ENCODE measurements at places on chromosomes 12 and 14.

DNA sequence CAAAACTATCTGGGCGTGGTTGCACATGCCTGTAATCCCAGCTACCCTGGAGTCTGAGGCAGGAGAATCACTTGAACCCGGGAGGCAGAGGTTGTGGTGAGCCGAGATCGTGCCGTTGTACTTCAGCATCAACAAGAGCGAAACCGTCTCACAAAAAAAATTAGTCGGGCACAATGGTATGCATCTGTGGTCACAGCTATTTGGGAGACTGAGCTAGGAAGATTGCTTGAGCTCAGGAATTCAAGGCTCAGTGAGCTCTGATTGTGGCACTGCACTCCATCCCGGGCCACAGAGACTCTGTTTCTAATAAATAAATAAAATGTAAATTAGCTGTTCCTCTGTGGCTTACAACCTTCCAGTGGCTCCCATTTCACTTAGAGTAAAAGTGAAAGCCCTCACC lies 28.0 kb downstream of the RCOR1 start:
- no peak for DNase-seq

DNA sequence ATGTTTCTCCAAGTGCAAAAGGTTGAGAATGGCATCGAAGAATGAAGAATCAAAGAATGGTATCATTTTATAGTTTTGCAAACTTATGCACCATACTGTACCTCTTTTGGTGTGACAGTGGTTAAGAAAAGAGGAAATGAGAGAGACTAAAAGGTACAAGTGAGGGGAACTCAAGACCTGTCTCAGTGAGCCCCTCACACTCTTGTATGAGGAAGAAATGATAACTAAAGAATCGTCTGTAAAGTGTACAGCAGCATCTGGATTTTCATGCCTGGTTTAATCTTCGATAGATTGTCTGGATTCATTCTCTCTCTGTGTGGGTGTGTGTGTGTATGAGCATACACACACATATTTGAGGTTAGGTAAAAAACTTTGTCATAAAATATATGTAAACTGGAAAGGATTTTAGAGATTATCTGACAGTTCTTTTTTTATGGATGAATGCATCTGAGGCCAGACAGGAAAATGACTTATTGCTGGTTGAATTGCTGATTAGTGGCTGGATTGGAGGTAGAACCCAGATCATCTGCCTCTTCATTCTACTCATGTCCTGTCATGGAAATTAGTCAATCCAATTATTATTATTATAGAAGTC lies 16.0 kb upstream of the SLC38A2 start:
- DNase-seq: no peak

GRCh38 chr14:86141966-86142365 lies 612.0 kb downstream of the FLRT2 start:
- no peak for DNase-seq

DNA sequence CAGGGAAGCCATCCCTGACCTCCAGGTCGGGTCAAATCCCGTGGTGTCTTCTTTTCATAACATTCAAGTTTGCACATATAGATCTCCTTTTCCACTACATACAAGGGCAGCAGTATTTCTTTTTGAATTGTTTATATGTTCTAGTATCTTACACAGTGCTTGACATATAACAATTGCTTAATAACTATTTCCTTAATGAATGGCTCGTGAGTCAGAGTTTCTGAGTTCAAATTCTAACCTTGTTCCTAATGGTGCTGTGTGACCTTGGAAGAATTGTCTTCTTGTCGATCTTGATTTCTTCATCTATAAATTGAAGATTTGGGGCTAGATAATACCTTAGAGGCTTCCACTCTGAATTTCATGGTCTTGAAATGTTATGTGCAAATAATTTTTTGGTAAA lies 57.2 kb upstream of the PELI2 start:
- DNase-seq: no peak

GRCh38 chr14:100416921-100417860 lies 94.1 kb downstream of the SLC25A47 start:
- DNase-seq: no peak

GRCh38 chr12:12445882-12446181 lies 89.0 kb downstream of the BORCS5 start:
- no peak for DNase-seq

- DNase-seq: no peak
Observed at GRCh38 chr14:93347850-93348249, 868 bp downstream of the COX8C start.

- no peak for DNase-seq
Observed at GRCh38 chr12:93862424-93862823, 185.2 kb downstream of the CRADD start.
